ENCODE measurements at places on chromosomes 4 and X. TPM values are rescaled to one million over a fixed set of nuclear protein-coding genes. Genes with fewer than 3 reads are reported as not detected.

RNF150 gene
- 3.1 TPM for total RNA-seq

SLC25A14 gene
- total RNA-seq = 8.3 TPM

GRCh38 chr4:81173213-81173612 lies 41.8 kb downstream of the PRKG2 start:
- no peak for DNase-seq
- H3K27ac ChIP-seq = no peak overlapping the region
- no peaks in the 10 kb centered on the region for H3K27me3 ChIP-seq
- H3K4me1 ChIP-seq = no peaks in the 10 kb centered on the region
- H3K4me3 ChIP-seq = no peak overlapping the region

DNA sequence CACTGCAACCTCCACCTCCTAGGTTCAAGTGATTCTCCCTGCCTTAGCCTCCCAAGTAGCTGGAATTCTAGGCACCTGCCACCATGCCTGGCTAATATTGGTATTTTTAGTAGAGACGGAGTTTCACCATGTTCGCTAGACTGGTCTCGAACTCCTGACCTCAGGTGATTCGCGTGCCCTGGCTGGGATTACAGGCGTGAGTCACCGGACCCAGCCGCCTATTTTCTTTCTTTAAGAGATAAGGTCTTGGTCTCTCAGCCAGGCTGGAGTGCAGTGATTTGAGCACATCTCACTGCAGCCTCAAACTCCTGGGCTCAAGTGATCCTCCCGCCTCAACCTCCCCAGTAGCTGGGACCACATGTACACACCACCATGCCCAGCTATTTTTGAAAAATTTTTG lies 166.5 kb downstream of the DHRSX start:
- no peaks in the 10 kb centered on the region for H3K36me3 ChIP-seq
- no peak overlapping the region for H3K27ac ChIP-seq
- no peak for DNase-seq
- H3K4me3 ChIP-seq = no peak overlapping the region

GRCh38 chrX:25154168-25154567 lies 138.4 kb upstream of the ARX start:
- no peak overlapping the region for H3K4me3 ChIP-seq
- no peak for DNase-seq
- H3K27me3 ChIP-seq = no peaks in the 10 kb centered on the region
- no peak overlapping the region for H3K27ac ChIP-seq
- no peaks in the 10 kb centered on the region for H3K4me1 ChIP-seq

FREM3 gene
- total RNA-seq = 0.09 TPM

- H3K27ac ChIP-seq = no peak overlapping the region
- no peaks in the 10 kb centered on the region for H3K36me3 ChIP-seq
- no peak for DNase-seq
- no peaks in the 10 kb centered on the region for H3K27me3 ChIP-seq
- no peaks in the 10 kb centered on the region for H3K4me1 ChIP-seq
Measured at GRCh38 chrX:111353793-111354192, 58.2 kb downstream of the DCX start.

GRCh38 chr4:116320859-116321258 lies 764.5 kb downstream of the TRAM1L1 start:
- H3K27ac ChIP-seq = no peak overlapping the region
- H3K36me3 ChIP-seq = no peaks in the 10 kb centered on the region
- no peak overlapping the region for H3K4me3 ChIP-seq
- H3K4me1 ChIP-seq = no peaks in the 10 kb centered on the region
- no peaks in the 10 kb centered on the region for H3K27me3 ChIP-seq

GRCh38 chrX:64437218-64437617 lies 42.0 kb upstream of the MTMR8 start:
- H3K27ac ChIP-seq = no peak overlapping the region
- no peaks in the 10 kb centered on the region for H3K4me1 ChIP-seq
- DNase-seq = no peak
- H3K36me3 ChIP-seq = no peaks in the 10 kb centered on the region

LANCL3 gene
- 2.7 TPM for total RNA-seq

HELQ gene
- total RNA-seq = 13.1 TPM

GRCh38 chr4:156638334-156638733 lies 333.3 kb downstream of the PDGFC start:
- H3K4me1 ChIP-seq = no peaks in the 10 kb centered on the region
- no peaks in the 10 kb centered on the region for H3K27me3 ChIP-seq
- no peak overlapping the region for H3K4me3 ChIP-seq
- no peaks in the 10 kb centered on the region for H3K36me3 ChIP-seq
- DNase-seq = no peak

DNA sequence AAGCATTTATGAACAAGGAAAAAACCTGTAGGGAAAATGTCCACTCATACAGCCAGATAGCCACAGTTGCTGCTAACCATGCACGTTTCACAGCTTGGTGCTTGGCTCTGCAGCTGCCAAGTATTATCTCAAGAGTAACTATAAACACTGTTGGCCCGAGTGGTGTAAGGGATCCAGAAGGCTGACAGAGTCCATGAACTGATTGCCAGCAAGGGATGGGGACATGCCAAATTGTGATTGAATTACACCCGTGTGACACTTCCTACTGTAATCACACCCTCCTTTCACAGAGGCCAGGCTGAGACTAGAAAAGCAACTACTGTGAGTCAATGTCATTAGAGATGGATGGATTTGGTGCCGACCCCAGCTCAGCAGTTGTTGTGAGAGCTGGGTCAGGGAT lies 223.9 kb upstream of the ANKRD50 start:
- no peak overlapping the region for H3K4me3 ChIP-seq
- H3K27ac ChIP-seq = no peak overlapping the region
- no peaks in the 10 kb centered on the region for H3K27me3 ChIP-seq
- no peaks in the 10 kb centered on the region for H3K36me3 ChIP-seq
- H3K4me1 ChIP-seq = peaks cover 3% of the 10 kb centered on the region
- DNase-seq = peak; percentile 79
